ENCODE measurements at places on chromosomes 3 and 15.

GRCh38 chr3:100005665-100006393 lies 108.5 kb downstream of the FILIP1L start:
- no peak for DNase-seq

- no peak for DNase-seq
Measured at GRCh38 chr15:86857701-86858100, 778.0 kb downstream of the AGBL1 start.

DNA sequence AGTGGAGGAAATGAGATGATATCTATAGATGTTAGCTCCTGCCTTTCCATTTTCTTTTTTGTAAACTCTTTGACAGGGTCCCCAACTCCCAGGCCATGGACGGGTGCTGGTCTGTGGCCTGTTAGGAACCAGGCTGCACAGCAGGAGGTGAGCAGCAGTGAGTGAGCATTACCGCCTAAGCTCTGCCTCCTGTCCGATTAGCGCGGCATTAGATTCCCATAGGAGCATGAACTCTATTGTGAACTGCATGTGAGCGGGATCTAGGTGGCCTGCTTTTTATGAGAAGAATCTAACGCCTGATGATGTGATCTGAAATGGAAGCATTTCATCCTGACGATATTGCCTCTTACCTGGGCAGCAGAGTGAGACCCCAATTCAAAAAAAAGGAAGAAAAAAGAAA lies 56.8 kb upstream of the CHD2 start:
- no peak for DNase-seq

DNA sequence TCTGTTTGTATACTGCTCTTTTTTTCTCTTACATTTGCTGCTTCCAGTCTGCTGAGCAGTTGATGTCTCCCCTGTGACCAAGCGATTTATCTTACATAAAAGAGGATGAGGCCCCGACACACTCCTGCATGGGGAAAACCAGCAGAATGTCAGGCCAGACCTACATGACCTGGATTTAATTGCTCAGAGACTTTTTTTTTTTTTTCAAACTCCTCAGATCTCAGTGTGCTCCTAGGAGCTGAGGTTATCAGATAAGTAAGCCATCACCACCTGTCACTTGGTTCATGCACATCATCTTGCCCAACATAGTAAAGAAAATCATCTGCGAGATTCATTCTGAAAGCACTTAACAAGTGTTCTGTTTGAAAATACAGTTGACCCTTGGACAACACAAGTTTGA lies 163.1 kb downstream of the PLCL2 start:
- no peak for DNase-seq

DNA sequence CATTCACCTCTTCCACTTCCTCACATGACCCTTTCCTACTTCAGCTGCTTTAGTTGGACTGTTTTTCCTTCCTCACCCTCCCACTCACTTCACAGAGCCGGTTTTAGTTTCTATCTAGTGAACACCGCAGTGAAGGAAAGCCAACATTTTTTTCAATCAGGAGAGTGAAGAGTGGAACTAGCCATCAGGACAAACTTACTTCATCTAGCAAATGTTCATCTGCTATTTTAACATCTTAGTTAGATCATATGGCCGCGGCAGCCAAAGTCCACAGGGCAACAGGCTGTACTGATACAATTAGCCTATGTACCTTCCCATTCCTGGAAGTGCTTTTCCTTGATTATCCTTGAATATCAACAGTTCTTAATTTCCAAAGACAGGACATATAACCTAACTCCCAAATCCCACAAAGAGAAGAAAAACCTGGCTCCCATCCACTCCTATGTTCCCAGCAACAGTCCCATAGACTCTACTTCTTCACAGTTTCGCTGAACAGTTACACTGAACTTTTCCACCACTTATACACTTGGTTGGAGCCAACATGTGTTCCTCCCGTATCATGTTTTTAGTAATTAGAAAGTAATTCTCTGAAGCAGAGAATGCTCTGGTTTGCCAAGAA lies 456.2 kb upstream of the THBS1 start:
- no peak for DNase-seq

DNA sequence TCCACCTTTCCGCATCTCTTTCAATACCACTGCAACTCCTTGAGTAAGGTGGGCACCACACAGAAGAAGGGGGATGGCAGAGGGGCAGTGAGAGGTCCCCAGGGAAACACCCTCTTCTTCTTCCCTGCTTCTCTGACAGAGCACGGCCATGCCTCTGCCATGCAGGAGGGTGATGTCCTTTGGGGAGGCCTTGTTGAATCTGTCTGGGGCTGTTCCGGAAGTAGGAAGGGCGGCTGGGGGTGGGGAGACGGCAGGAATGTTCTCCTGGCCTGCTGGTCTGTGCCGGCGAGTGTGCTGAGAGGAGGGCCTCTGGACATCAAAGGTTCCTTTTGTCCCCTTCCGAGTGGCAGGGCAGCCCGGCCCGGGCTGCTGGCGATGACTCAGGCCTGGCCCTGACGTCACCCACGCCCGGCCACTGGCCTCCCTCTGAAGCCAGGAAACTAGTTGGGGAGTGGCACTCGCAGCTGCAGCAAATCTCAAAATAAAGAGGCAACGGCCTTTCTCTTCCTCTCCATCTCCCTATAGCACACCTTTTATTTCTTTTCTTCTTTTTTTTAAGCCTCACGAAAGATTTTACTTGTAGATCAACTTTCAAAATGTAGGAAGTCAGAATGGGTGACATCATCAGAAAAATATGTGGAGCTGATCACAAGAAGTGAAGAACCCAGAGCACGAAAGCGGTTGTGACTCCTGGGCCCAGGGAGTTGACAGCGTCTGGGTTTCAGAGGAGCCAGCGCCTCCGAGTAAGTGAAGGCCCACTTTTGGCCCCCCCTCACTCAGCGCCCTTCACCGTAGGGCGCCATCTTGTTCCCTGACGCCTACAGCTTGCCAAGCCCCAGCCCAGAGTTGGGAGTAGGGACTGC lies at the start of gene ZBTB38:
Gene ZBTB38 (plus strand): TSS at position 443 of the 863 bp plus-strand sequence. CDS start 73,885 bp downstream, outside the sequence.
- no peak for DNase-seq

GRCh38 chr3:183897606-183898005 lies 12.9 kb upstream of the PARL start:
- no peak for DNase-seq

Measured in CD8-positive, alpha-beta memory T cell (primary cell).